A549 (cell line): ENCODE measurements at places on chromosomes 2 and 18. TPM values are rescaled to one million over a fixed set of nuclear protein-coding genes. Genes with fewer than 3 reads are reported as not detected.

The CDKL4 gene
- not detected in 3 replicates for polyA plus RNA-seq

The EVX2 gene
- polyA plus RNA-seq: not detected in 3 replicates

The CYP27C1 gene
- polyA plus RNA-seq: 3.0 to 5.5 TPM (median 4.6 TPM) in 3 replicates

The CDH2 gene
- polyA plus RNA-seq: 49.8 to 56.6 TPM (median 54.0 TPM) in 3 replicates

DNA sequence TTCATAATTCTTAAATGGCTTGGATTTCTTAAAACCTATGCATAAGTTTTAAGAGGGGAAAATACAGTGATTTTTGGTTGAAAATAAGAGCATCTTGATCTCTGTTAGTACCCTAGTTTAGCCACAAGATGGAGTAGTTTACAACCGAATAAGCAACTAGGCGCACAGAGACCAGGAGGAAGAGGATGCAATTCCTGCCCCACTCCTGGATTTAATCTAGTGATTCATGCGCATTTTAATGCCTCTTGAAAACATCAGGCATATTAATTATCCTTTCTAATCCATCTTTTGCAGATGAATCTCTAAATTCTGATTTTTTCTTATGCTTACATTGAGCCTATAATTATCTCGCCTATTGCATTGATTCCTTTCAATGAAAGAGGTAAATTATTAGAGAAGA is 76.7 kb downstream of the MRPS9 start:
- DNase-seq: peak; percentile 59

DNA sequence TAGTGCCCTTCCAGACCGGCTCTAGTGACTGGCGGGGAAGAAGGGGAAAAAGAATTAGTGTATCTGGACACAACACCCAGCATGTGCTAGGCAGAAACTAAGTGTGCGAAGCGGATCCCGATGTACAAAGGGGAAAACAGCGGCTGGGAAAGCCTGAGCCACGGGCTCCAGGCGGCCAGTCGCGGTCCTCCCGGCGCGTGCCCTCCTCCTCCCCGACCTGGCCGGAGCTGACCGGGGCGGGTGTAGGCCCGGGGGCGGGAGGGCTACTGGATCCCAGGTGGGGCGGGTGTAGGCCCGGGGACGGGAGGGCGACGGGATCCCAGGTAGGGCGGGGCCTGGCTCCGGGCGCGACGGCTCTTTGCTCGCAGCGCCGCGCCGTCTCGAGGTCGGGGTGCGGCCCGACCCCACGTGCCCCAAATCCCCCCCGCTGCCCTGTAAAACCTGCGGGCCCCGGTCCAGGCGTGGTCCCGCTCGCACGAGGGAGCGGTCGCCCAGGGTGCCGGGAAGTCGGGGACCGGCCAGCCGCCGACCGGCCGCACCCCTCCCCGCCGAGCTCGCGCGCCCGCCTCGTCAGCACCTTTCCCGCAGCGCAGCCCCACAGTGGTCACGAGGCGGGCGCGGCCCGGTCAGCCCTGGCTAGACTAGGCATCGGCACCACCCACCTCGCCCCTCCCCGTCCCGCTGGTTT is 48.8 kb downstream of the C2orf42 start:
- peak; percentile 51 for DNase-seq

GRCh38 chr2:145108361-145108778 is 588.5 kb upstream of the ZEB2 start:
- no peak for DNase-seq

DNA sequence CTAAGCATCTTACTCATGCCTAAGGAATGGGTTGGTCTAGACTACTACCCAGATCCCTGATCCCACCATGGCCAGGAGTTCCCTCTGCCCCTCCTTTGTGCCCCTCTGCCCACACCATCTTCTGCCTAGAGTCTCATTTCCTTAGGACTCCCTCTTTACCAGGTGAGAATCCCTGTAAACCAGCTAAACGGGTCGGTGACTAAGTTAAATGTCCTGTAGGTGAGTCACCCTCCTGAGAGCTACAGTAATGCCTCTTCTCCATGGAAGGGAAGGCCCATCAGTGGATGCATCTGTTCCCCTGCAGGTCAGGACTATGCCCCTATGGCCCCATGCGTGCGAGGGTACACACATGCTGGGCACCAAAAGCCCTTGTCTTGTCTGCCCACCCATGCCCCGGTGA is 25.4 kb downstream of the PTGR3 start:
- DNase-seq: no peak

DNA sequence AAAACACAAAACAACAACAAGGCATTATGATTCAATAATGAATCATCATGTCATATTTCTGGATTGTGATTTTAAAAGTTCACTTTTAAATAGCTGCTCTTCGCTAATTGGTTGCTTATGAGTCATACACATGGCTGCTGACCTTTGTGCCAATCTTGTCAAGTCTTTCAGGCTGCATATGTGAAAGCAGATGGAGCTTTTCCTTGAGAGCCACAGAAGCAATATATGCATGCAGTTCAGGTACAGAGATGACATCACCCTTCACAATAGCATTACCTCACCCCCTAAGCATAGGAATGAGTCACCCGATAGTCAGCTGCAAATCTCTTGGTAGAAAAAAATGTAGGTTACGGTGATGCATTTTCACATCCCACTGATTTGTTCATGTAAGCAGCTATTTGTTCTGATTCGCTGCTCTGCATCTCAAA is 27.2 kb downstream of the EIF2AK3 start:
- peak; percentile 91 for DNase-seq

DNA sequence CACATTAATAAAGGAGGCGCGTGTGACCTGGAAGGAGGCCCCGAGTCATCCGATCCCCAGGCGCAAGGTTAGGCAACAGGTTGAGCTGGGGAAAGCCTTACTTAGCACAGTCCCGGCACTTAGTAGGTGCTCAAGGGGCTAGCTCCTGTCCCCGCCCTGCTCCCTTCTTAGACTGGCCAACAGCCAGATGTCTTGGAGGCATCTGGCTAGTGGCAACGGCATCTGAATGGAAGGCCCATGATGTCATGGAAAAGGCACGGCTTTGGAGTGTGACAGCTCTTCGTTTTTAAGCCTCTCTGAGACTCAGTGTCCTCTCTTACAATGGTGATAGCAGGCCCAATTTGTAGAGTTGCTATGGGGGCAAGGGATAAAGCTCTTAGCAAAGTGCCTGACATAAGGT is 258.3 kb downstream of the CYRIA start:
- DNase-seq: no peak

DNA sequence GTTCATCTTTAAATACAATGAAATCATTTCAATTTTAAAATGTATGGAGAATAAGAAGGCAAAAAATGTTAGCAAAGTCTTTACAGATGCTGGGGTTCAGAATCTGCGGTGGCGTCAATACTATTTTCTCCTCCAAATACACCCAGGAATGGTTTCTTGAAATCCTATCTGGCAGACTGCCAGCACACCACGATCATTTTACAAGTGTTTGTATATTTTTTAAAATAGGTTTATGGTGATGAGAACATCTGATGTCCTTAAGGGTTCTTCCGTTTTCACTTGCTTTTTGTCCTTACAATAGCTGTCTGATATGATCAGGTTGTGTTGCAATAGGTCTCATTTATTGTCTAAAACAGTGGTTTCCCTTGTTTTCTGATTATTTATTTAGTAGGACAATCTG is 89.6 kb downstream of the CMPK2 start:
- DNase-seq: no peak

- DNase-seq: no peak
Observed at GRCh38 chr2:207394203-207394781, 135.5 kb upstream of the CREB1 start.
